Foreskin fibroblast (primary cell): ENCODE measurements at places on chromosomes 1 and 21.

DNA sequence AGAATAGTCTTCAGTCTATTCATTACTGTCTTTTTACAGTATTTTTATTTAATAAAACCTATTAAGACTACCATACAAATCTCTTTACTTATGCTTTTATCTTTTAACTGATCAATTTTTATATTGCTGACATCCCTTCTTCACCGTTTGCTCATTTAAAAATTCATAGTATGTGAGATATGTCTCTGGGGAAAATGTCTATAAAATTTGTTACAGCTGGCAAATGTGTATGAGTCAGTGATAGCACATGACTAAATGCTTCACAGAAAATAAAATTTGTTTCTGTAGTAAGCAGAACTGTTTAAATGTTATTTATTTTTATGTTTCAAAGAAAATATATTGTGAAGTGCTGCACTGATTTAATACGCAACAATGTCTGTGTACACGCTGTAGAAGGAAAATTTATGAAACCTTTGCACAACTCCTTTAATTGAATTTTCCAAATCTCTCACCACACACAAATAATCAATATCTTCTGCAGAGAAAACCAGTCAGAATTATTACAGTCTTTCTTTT is 74.2 kb downstream of the ITGB3BP start:
- DNase-seq: no peak

DNA sequence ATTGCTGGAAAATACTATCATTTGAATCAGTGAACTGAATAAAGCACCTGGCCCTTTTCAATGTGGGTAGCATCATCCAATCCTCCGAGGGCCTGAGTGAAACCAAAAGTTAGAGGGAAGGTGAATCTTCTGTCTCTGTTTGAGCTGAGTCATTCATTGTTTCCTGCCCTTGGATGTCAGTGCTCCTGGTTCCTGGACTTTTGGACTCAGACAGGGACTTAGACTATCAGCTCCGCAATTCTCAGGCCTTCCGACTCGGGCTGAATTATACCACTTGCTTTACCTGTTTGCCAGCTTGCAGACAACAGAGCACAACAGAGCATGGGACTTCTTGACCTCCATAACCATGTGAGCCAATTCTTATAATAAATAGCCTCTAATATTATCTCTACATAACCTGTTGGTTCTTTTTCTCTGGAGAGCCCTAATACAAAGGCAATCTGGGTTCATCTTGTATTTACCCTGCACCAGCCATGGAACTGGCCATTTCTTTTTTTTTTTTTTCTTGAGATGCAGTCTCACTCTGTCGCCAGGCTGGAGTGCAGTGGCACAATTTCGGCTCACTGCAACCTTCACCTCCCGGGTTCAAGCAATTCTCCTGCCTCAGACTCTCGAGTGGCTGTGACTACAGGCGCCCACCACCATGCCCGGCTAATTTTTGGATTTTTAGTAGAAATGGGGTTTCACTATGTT is 19.2 kb upstream of the VASH2 start:
- DNase-seq: no peak

GRCh38 chr1:30735124-30735523 is 11.7 kb upstream of the MATN1 start:
- DNase-seq: no peak

- DNase-seq: no peak
Measured at GRCh38 chr21:25757531-25757930, 22.8 kb downstream of the GABPA start.

DNA sequence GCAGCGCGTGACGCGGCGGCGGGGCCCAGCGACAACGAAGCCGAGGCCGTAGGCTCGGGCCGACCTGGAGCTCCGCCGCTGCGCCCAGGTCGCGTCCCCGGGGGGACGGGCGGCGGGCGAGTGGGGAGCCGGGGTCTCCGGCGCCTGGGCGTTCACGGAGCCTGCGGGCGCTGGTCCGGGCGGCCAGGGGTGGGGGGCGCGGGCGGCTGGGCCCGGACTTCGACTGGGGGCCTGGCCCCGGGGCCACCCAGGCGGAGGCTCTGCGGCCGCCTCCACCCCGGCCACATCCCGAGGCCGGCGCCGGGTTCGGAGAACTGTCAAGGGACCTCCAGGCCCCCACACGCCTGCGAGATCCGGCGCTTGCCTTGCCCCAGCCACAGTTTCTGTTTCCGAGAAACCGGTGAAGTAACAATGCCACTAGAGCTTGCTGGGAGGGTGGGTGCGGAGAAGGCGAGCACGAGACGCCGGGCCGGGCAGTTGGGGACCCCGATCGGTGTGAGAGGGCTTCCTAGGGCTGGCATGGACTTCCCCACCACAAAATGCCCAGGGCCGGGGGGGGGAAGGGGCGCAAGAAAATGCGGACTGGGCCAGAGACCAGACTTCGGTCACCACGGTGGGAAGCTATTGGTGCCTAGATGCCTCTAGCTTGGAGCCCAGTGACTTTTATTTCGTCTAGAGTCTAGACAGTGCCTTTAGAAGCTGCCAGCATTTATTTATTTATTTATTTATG is 501 bp downstream of the FBXO6 start:
- peak; percentile 52 for DNase-seq

DNA sequence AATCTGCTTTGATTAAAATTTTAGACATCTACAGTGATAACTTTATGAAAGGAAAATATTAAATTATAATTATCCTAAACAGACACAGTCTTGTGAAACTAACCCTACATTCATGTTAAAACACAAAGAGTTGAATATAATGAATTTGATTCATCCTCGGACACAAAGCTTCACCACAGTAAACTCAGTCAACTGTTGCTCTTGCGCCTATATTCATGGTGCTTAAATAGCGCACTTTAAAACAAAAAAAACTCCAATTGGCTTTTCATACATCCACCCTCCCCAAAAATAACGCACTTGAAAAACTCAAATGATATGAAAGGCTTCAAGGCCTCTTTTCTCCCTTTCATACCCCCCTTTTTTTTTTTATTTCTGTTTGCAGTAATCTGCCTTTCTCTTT is 260.3 kb downstream of the FAF1 start:
- DNase-seq: no peak

- no peak for DNase-seq
Measured at GRCh38 chr1:154104433-154105082, 50.3 kb downstream of the NUP210L start.

DNA sequence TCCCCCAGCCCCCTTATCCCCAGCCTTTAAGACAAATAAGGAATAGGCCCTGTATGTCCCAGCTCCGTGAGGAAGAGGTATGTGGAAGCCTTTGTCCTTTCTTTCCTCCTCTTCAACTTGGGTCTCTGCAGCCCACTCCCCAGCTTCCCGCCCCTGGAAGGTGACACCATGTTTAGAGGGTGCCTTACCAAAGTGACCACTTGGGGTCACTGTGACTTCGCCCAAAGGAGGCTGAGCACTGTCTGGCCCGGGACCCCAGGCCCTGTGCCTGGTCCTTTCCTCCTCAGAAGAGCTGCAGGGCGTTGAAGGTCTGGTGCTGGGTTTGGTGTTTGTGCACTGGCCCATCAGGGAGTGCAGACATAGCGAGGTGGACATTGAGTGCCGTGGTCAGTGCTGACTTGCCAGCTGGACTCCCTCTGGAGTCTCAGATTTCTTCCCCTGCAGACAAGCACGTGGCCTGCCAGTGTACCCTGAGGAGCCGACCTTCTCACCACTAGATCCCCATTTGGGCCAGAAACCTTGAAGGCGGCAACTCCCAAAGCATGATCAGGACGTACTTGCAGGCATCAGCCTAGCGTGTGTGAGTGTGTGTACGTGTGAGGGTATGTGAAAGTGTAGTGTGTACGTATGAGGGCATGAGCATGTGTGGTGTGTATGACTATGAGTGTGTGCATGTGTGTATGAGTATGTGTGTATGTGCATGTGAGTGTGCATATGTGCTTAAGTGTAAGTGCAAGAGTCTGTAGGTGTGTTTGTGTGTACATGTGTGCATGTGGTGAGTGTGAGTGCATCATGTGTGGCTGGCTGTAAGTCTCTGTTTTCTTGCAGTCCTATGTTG is 181.4 kb upstream of the KIAA0040 start:
- DNase-seq: no peak

- DNase-seq: peak; percentile 82
Measured at GRCh38 chr1:147600119-147601111, 59.1 kb downstream of the BCL9 start.

- no peak for DNase-seq
Measured at GRCh38 chr1:50610563-50610962, 187.3 kb upstream of the DMRTA2 start.

DNA sequence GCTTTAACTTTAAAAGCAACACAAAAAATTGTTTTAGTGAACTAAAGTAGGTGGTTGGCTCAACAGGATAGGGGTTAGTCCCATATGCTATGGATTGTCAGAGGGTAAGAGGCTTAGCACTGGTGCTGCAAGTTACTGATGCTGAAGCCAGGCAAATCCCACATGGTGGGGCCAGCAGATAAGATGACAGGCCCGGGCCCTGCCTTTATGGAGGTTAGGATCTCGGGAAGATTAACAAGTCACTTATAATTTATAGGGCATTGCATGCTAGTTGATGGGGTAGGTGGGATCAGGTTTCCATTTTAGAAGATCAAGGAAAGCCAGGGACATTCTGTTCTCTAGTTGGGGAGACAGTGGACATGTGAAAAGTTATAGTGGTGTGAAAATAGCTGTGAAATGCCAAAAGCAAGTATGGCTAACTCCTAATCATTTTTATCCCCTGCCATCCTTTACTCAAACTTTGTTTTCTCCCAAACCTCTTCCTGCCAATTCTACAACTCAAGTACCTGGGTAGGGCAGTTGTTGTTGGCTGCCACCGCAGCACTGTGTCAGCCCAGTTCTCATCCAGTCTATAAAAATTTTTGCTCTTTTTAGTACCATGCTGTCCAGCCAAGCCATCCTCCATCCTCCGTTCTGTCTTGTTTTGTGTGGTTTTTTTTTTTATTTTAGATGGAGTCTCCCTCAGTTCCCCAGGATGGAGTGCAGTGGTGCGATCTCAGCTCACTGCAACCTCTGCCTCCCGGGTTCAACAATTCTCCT is 10.3 kb downstream of the CHAF1B start:
- DNase-seq: no peak
